ENCODE measurements at places on chromosomes 4 and X. TPM values are rescaled to one million over a fixed set of nuclear protein-coding genes. Genes with fewer than 3 reads are reported as not detected.

DNA sequence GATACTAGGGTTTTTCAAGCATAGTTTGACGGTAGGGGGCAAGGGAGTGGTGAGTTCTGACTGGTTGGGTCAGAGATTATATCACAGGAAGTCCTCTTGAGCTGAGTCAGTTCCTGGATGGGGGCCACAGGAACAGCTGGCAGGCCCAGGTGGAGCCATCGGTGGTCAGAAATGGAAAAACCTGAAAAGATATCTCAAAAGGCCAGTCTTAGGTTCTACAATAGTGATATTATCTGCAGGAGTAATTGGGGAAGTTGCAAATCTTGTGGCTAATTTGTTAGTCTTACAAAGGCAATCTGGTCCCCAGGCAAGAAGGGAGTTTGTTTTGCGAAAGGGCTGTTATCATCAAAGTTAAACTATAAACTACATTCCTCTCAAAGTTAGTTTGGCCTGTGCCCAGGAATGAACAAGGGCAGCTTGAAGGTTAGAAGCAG lies 159.3 kb downstream of the PTCHD1 start:
- no peak for DNase-seq

- no peak for DNase-seq
Measured at GRCh38 chrX:19807414-19807813, 80.0 kb downstream of the SH3KBP1 start.

- DNase-seq, result no peak
Measured at GRCh38 chrX:72314881-72315280, 9.2 kb upstream of the CITED1 start.

DNA sequence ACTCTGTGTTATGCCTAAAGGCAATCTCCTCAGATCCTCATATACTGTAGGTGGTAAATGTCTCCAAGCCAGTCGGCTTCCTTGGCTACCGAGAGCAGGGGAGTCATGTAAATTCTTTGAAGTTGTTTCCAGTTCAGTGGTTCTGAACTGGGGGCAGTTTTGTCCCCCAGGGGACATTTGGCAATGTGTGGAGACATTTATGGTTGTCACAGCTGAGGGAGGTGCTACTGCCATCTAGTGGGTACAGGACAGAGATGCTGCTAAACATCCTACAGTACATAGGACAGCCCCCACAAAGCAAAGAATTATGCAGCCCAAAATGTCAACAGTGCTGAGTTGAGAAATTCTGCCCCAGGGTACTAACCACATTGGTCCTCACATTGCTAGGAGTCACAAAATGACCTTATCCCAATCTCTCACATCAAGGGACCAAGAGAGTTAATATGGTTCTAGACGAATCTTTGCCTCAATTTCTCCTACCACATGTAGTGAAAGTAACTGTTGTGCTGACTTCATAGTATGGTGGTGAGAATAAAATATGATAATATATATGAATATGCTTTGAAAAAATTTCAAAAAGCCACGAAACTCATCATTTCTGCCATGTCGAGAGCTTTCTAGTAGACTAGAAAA lies 104.4 kb upstream of the ARHGAP24 start:
- no peak for DNase-seq

- DNase-seq, result no peak
Measured at GRCh38 chr4:122450847-122451246, 5.7 kb downstream of the IL2 start.

DNA sequence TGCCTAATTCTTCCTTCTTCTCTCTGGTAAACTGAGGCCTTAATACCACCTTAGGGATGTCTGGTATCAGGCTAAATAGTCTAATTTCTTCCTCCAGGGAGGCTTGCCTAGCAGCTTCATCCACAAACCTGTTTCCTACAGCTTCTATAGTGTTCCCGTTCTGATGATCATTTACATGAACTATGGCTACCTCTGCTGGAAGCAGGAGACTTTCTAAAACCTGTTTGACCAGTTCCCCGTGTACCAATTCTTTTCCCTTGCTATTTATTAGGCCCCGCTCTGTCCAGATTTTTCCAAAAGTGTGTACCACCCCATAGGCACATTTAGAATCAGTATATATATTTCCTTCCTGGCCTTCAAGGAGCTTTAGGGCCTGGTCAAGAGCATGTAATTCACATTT lies 5.8 kb upstream of the USP38 start:
- no peak for DNase-seq

Gene MAGEA4
- total RNA-seq, result not detected
